ENCODE measurements at places on chromosomes 11 and 22.

DNA sequence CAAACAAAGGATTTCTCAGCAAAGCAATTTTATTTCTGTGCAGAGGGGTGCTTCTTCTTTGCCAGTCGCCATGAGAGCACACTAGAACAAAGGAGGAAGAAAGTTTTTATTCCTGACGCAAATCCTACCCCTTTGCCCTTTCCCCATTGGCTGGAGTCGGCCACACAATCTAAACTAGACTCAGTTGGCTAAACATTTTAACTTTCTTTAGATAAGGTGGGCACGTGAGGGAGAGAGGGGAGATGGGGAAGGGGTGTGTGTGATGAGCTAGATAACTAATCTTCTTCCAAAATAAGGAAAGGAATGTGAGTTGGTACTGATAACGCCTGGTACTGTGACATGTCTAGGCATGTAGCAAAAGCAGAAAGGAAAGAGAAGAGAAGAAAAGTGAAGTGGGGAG is 626 bp downstream of the TRIM22 start:
- no peak for DNase-seq

DNA sequence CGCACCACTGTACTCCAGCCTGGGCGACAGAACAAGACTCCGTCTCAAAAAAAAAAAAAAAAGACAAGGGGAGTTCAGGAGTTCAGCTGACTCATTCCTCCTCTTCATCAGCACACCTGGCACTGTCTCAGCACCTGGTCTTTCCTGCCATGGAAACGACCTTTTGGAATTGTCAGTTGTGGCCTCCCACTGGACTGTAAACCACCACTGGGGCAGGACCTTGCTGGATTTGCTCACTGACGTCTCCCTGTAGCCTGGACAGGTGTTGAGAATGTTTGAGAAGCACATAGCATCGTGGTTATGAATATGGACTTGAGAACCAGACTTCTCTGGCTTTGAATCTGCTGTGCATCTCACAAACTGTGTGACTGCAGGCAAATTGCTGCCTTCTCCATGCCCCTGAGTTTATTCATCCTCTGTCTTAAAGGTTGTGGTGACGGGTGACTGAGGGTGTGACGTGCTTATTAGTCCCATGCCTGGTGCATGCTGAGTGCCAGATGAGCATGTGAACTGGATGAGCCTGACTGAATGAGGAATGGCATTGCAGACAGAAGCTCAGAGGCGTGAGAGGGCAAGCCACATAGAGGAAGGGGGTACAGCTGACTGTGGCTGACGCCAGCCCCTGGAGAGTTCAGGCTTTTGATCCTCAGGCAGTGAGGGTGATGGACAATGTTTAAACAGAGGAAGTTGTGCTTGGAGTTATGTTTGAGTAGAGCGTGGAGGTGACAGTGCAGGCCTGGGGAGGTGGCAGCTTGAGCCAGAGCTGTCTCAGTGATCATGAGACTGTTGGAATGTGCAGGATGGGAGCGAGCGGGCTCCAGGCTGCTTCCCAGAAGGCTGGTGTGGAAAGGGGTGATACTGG is 12.7 kb downstream of the TOM1 start:
- DNase-seq, result peak; percentile 39

DNA sequence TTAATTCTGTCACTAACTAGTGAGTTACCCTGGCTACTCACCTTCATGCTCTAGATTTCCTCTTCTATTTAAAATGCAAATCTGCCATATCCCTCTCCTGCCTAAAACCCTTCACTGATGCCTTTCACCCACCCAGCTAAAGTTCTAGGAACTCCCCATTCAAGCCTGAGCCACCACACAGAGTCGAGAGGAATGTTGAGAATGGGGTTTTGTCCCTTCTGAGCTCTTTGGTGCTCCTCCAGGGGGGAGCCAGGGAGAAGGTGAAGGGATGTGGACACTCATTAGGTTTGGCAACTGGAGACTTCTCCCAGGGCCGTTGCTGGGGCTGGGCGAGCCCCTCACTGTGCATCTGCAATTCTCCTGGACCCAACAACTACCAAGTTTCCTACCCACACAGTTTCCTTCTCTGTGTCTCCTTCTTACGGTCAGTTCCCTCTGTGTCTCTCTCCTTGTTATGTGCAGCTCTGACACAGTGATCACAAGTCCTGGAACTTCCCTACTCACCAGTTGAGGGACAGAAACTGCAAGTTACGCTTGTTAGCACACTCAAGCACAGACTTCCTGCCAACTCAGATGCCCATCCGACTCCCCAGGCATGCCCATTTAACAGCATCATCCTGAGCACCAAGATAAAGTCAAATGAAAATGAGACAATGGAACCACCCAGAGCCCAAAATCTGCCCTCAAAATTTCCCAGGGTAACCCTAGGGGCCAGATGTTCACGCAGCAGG is 6.5 kb upstream of the IL10RA start:
- DNase-seq, result no peak

DNA sequence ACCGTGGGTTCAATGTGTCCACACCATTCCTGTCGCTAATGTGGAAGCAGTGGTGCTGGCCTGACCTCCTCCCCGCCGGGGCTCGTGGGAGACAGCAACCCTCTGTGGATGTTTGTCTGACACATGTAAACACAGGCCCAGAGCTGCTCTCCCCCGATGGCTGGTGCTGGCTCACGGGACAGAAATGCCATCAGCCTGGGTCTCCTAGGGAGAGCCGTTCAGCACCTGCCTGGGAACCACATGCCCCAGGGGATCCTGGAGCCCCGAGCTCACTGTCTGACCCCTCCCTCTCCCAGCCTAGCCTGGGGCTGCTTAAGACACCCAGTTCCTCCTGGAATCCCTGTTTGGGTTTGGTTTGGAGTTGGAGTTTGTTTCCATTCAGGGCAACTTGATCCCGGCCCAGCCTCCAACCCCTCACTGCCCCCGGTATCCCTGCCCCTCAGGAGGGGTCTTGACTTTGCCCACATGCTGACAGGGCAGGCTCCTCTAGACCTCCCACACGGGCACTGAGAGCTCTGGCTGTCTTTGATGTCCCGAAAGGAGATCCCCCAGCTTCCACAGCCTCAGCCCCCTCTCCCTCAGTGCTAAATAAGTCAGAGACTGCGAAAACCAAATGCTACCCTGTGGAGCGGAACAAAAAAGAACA is 50.9 kb upstream of the WNT11 start:
- peak; percentile 59 for DNase-seq

- peak; percentile 85 for DNase-seq
Observed at GRCh38 chr11:86174101-86175046, 70.2 kb upstream of the EED start.

DNA sequence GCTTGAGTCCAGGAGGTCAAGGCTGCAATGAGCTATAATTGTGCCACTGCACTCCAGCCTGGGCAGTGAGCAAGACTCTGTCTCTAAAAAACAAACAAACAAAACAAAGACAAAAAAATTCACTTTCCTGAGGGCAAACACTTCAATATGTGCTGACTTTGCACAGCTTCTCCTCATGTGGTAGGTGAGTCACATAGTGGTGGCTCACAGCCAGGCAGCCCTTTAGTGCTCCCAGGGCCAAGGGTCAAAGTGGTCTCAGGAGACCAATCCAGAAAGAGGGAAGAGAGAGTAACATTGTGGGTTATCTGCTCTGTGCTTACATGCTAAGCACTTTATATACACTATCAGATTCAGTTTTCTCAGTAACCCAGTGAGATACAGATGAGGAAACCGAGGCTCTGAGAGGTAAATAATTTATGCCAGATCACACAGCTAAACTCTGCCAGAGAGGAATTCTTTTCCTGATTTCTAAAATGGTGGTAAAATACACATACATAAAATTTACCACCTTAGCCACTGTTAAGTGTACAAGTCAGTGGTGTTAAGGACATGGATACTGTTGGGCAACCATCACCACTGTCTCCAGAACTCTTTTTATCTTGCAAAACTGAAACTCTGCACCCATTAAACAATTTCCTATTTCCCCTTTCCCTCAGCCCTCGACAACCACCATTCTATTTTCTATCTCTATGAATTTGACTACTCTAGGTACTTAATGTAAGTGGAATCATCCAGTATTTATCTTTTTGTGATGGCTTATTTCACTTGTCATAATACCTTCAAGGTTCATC is 231.7 kb upstream of the NARS2 start:
- DNase-seq, result no peak

GRCh38 chr11:69005183-69005630 is 7.8 kb downstream of the MRGPRF start:
- no peak for DNase-seq

DNA sequence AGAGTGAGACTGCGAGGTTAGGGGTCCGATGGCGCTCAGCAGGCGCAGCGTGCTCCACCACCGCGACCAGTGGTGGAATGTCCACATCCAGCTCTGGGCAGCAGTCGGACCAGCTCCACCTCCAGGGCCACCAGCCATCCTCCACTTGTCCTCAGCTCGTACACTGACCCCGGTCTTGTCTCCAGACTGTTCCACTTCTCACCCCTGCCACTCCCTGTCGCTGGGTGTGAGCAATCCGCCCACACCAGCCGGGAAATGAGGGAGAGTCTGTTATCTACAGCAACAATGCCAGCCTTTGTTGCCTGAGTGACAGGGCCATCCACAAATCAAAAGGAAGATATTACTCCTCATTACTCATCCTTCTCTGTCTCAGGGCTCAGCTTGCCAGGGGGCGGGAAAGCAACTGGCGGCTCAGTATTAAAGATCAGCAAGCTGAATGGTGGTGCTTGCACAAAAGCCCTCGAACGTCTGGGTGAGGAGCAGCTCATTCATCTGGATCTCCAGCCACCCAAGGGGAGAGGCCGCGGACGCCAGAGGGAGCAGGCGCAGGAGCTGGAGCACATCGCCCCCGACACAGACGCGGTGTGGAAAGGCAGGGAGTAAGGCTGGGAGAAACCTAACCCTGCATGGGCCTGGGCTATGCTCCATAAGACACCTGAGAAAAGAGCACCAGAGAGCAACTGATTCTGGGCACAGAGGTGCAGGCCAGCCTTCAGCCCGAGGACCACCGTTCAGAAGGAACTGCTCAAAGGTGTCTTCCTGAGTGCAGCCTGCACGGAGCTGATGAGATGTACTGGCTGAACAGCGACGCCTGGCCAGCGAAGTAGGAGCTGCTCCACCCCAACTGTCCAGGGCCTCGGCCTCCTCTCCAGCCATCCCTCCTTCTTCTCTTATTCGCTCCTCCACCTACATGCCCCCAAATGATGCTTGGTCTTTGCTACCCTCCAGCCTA is 21.9 kb downstream of the IGSF9B start:
- no peak for DNase-seq

GRCh38 chr11:41392596-41392995 is 66.9 kb downstream of the LRRC4C start:
- DNase-seq, result no peak

DNA sequence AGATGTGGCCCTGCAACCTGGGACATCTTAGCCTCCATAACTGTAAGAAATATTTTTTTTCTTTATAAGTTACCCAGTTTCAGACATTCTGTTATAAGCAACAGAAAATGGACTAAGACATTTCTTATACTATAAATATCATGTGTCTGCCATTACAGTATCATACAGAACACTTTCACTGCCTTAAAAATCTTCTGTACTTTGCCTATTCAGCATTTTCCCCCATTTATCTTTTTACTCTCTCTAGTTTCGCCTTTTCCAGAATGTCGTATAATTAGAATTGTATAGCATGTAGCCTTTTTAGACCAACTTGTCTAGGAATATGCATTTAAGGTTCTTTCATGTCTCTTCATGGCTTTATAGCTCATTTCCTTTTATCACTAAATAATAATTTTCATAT is 88.0 kb downstream of the PARVA start:
- DNase-seq, result no peak

DNA sequence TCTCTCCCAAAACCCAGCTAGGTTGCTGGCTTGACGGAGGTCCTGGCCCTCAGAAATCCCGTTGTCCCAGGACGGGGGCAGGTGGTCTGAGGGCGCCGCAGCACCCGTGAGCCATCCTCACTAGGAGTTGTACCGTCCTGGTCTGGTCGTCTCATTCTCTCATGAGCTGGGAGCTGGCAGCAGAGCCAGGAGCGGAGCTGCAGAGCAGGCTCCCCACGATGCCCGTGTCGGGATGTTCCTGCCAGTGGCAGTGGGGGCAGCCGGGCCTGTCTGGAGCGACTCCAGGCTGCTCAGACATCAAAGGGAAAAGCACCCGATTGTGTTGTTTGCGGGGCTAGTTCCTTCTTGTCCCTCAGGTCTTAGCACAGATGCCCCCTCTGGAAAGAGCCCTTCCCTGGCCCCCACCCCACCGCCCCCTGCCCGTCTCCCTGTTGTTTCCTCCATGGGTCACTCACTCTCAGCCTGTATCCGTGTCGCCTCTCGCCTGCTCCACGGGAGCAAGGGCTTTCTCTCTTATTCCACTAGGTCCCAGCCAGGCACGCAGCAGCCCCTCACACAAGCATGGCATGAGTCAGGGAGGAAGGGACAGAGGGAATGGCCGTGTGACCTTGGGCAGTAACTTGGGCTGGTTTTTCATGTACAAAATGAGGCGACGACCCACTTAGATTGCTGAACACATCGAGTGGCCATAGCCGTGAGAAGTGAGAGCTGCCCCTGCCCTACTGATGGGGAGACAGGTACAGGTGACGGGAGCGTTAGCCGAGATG is 23.2 kb upstream of the MGAT3 start:
- peak; percentile 50 for DNase-seq

DNA sequence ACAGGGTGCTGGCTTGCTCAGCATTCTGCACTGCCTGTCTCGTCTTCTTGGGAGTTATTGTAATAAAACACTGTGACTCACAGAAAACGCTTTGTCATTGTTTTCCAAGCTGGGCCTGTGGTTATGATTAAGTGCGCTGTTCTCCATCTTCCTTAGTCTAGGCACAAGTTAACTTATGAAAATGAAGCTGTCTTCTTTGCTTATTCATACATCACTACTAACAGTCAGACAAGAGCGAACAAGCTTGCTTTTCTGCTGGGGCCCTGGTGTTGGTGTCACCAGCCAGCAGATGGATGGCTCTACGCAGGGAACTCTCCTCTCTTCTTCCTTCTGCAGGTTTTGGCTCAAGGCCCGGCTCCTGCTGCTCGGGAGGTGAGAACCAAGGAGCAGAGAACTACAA is 380.1 kb upstream of the SYN3 start:
- no peak for DNase-seq

GRCh38 chr22:46089426-46090035 is 60.8 kb upstream of the PPARA start:
- DNase-seq, result peak; percentile 48

- no peak for DNase-seq
Observed at GRCh38 chr11:33847251-33847650, 44.6 kb downstream of the LMO2 start.

DNA sequence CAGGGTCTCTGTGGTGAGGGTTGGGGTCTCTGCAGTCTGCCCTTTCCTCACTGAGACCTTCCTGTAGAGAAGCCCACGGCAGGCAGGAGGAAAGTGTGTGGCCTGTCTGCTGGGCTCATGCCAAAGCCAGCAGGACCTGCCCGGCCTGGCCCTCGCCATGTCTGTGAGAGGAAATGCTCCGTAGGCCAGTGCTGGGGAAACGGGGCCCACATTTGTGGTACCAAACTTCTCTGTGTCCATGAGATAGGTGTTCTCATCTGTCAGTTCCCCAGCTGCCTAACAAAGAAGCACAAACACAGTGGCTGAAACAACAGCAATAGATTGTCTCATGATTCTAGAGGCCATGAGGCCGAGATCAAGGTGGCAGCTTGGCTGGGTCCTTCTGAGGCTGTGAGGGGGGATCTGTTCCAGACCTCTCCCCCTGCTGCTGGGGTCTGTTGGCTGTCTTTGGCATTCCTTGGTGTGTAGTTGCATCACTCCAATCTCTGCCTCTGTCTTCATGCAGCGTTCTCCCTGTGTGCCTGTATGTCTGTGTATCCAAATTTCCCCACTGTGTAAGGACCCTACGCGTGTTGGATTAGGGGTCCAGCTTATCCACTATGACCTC is 772.5 kb downstream of the TBC1D22A start:
- no peak for DNase-seq

- DNase-seq, result peak; percentile 81
Observed at GRCh38 chr11:72781313-72782080, 12.3 kb downstream of the STARD10 start.

GRCh38 chr11:91707652-91708482 is 516.8 kb upstream of the FAT3 start:
- no peak for DNase-seq
